ENCODE measurements at places on chromosomes 4 and X.

DNA sequence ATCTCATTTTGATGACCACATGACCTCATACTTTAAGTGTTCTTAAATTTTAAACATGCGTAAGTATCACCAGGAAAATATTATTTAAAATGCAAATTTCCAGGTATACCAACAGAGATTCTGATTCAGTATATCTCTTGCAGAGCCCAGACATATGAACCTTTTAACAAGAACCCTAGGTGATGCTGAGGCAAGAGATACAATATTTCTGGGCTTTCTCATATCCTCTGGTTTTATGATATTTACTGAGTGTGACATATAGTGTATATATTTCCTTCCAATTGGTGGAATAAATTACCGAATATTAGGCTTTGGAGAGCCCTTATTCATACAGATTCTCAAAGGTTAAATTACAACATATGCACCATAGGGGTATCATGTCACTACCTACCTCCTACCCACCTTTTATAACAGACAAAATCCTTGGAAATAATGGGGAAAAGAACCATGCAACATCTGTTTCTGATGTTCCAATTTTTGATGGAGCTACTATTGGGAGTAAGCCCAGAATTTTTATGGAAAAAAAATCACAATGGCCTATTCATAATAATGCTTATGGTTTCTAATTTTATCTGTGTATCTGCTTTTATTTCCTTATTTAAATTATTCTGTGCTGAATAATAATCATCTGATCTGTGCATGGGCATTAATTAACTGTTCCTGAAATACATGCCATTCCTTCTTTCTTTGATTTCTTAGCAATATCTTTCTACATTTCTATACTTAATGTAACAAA lies 27.1 kb downstream of the KCTD8 start:
- no peak for DNase-seq

DNA sequence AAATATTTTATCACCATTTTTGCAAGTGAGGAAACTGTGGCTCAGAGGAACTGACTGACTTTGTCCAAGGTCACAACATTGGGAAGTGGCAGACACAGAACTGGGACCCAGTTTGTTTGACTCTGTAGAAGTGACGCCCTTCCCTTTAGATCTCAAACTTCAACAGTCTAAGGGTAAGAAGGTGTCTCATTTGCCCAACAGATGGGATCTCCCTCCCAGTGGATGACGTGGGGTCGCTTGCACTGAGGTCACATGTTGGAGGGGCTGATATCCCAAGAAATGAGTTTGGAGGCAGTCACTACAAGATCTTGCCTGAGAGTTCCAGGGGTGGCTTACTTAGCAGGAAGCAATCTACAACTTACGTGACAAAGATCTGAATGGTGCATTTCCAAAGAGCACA lies 172.5 kb upstream of the GPC4 start:
- no peak for DNase-seq

GRCh38 chrX:110167952-110168451 lies 149.9 kb downstream of the AMMECR1 start:
- DNase-seq = no peak

GRCh38 chrX:40244980-40245379 lies 147.2 kb upstream of the BCOR start:
- DNase-seq = no peak

GRCh38 chr4:25938366-25938765 lies 24.3 kb downstream of the SMIM20 start:
- no peak for DNase-seq

GRCh38 chr4:42965326-42965725 lies 72.8 kb downstream of the GRXCR1 start:
- no peak for DNase-seq

DNA sequence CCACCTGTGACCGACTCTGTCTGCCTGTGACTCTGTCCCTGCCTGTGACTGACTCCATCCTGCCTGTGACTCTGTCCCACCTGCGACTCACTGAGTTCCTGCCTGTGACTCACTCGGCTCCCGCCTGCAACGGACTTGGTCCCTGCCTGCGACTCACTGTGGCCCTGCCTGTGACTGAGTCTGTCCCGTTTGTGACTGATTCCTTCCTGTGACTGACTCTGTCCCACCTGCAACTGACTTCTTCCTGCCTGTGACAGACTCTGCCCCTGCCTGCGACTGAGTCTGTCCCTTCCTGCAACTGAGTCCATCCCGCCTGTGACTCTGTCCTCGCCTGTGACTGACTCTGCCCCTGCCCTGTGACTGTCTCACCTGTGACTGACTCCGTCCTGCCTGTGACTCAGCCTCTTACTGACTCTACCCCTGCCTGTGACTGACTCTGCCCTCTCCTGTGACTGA lies 9.6 kb upstream of the UVSSA start:
- DNase-seq = no peak

GRCh38 chr4:112637552-112637866 lies 566 bp downstream of the LARP7 start:
- DNase-seq = no peak

- no peak for DNase-seq
These were observed 40.2 kb upstream of the MAGED1 start for GRCh38 chrX:51853251-51853650.

DNA sequence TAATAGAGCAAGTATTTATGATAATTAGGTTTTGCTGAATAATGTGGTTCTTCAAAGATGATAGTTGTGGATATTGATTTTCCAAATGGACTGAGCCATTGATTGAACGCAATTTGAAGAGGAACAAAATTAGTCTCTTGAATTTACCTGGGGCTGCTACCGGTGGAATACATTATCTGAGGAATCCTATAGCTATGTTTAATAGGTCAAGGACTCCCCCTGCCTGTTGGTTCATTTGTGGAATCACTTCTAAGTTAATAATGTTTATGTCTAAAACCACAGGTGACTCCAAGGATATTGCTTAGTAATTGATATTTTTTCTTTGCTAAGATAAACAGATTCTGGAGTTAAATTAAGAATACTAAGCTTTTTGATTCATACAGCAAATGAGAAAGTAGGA lies 576.0 kb upstream of the PABPC4L start:
- DNase-seq = peak; percentile 2

DNA sequence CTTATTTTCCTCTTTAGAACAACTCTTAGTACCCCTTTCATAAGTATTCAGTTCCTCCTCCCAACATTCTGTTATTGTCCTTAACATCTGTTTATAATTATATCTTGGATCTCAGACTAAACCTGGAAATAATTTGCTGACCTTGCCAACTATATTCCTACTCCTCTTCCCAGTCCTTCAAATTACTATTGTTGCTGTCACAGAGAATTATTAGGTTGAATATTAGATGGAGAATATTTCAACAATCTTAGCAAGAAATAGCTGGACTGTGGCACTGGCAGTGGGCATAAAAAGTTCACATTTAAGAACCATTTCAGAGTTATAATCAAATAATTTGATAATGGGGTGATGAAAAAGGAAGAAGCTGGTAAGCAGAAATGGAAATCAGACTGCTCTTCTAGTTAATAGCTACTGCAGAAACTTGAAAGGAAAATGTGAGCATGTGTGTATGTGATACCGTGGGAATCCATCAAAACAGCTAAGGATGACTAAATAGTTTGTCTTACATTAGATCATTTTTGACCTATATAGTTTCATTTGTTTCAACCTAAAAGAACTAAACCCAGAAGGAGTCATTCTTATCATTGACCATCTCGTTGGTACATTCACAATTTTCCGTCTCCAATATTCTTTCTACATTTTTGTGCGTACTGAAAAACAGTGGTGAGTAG lies 43.3 kb upstream of the PRDM8 start:
- DNase-seq = no peak

- no peak for DNase-seq
These were observed 23.4 kb upstream of the COX18 start for GRCh38 chr4:73092868-73093267.

DNA sequence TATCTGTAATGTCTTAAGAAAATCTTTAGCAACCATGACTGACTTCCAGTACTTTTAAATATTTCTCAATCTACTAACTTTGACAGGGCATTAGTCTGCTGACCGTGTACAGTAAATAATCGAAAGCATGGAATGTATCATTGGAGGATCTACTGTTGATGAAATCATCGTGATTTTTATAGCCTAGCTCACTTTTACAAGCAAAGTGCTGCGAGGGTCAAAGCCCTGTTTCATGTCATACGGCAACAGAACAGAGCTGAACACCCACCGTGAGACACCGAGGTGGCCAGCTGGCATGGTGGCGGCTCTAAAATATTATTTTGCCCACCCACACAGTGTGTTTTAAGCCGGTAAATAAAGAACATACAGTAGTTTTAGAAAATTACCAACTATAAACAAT lies 679.3 kb downstream of the FAT4 start:
- no peak for DNase-seq

DNA sequence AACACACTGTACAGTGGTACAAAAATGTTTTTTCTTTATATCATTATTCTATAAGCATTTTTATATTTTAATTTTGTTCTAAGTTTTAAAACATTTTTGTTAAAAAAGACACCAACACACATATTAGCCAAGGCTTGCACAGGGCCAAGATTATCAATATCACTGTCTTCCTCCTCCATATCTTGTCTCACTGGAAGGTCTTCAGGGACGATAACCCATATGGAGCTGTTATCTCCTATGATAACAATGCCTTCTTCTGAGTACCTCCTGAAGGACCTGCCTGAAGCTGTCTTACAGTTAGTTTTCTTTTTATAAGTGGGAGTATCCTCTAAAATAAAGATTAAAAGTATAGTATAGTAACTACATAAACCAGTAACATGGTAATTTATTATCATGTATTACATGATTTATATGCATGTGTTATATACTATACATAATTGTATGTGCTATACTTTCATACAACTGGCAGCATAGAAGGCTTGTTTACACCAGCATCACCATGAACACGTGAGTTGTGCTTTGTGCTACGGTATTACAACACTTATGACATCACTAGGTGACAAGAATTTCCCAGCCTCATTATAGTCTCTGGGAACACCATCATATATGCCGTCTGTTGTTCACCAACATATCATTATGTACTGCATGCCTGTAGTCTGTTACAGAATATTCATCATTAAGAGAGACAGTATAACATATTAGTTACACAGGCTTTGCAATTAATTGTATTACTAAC lies 90.7 kb downstream of the WDFY3 start:
- no peak for DNase-seq

GRCh38 chr4:38424151-38424871 lies 239.7 kb upstream of the KLF3 start:
- peak; percentile 28 for DNase-seq

DNA sequence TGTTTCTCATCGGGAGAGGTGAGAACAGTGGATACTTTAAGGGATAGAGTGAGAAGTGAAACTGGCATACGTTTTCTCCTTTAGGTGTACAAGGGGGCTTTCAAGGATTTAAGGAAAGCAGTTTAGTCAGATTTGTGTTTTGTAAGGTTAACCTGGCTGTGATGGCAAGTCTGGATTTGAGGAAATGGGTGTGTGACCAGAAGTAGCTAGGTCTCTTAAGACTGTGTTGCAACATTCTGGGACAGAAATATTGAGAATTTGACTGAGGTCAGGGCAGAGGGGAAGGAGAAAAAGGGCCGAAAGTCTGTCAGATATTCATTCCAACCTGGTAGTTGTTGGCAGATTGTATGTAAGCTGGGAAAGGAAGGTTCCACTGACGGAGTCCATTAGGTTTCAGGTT lies 10.4 kb upstream of the GABRE start:
- DNase-seq = no peak

DNA sequence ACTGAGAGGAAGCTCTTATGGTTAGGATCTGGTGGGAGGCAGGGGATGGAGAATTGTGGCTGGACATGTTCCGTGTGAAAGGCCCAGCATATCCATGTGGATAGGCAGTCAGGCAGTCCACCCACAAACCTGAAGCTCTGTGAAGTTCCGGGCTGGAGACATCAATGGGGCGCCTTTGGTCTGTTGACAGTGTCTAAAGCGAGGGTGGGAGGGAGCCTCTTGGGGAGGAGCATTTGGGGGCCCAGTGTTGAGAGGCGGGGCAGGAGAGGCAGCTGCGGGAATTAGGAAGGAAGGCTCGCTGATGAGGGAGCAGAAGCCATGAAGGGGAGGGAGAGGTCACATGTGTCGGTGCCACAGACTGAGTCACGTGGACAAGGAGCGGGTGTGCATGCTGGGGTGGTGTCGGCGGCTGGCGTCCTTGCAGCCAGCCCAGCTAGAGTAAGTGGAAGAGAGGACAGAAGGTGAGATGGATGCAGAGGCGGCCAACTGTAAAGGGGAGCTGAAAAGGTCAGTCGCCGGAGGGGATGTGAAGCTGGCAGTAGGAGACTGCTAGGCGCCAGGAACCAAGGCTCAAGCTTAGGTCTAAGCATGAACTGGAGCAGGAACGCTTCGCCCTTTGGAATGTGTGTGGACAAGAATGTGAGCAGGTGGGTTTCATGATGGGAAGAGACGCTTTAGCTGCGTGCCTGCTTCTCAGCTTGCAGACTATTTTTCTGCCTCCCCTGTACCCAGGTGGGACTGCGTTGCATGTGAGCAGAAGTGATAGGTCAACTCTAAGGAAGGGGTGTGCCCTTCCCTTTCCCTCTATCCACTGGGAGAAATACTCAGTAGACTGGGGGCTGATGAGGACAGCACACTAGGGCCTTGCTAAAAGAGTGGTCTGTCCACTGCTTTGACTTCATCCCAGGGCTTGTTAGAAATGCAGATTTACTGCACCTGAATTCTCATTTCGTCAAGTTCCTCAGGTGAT lies 44.0 kb upstream of the TLR2 start:
- DNase-seq = no peak

DNA sequence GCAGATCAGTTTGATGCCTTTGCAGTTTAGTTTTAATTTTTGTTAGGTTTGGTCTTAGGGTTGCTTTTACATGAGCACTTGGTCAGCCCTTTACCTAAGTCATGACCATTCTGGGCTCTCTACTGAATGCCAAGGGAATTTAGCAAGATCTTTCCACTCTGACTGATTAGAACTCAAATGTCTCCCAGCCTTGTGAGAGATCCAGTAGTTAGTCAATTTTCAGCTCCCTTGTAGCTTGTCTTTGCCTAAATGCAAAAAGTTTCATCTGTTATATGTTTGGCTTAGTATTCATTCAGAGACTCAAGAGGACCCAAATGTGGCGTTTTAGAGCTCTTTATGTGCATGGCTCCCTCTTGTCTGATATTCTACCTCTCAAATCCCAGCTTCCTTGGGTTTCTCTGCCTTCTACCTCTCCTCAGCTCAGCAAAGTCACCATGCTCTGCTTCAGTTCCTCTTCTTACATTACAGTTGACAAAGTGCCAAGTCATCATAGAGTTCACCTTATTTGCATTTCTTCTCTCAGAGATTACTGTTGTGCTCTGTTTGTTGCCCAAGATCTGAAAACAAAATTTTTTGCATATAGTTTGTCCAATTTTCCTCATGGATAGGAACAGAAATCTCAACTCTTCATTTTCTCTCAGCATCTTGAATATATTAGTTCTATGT lies 17.5 kb upstream of the JAKMIP1 start:
- no peak for DNase-seq

- DNase-seq = no peak
These were observed 78.8 kb downstream of the LDB2 start for GRCh38 chr4:16819652-16820051.

Measured in HuH-7.5 (cell line).